Stimulated activated CD8-positive, alpha-beta memory T cell treated with anti-CD3 and anti-CD28 coated beads, Interleukin-15, amount 100 ng/mL, for 4 hours (primary cell): ENCODE measurements at places on chromosomes 12 and 14.

DNA sequence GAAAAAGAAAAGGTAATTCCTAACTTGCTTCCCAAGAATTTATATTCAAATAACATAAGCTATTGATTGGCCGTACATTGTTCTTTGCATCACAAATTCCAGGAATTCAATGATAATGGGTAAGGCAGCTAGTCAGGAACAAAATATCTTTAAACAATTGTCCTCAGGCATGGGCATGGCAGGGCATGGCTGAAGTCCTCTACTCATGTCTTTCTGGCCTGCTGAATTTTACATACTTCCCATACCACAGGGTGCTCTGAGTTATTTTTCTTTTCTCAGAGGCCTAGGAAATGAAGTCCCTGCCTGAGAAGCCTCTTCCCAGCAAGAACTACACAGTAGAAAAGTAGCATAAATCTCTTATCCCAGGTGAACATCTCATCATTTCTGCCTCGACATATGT lies 15.1 kb upstream of the DRAM1 start:
- no peak for DNase-seq

DNA sequence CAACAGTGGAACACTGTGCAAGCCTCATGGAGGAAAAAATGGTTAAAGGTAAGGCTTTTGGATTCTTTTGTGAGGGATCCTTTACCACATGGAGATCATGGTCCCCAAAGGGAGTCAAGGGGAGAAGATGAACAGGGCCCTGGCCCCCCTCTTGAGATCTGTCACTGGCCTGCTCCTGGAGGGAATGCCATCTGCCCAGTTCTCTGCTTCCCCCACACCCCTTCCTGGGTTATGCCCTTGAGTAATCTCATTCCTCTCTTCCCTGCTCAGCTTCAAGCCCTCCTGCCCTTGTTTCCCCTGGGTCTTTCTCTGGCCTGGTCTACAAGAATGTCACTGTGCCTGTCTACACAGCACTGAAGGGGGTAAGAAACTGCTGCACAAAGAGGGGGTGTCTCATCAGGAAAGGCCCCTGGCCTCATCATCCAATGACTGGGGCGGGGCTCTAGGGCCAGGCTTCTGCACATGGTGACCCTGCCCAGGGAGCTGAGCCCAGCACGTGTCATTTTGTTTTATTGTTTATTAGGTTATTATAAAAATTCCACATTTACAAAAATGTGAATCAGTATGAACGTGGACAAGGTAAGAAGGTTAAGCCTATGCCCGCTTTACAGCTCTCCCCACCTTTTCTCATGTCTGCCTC lies 30.3 kb downstream of the PIGH start:
- DNase-seq, result no peak

DNA sequence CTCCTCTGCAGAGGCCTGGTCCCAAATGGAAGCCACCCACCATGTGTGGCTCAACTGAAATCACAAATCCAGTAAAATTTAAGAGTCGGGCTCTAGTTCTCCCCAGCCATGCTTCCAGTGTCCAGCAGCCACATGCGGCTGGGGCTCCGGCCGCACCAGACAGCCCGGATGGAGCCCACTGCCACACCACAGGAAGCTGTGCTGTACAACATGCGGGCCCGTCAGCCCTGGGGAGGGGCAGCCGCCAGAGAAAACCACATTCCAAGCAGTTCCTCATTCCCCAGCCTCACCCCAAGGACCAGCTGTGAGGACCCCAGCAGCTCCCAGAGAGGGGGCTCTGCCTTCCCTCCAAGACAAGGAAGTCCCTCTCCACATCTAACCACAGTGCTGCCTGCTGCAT lies 135.0 kb downstream of the NCOR2 start:
- DNase-seq, result no peak

- no peak for DNase-seq
Observed at GRCh38 chr12:92574051-92574783, 128.6 kb upstream of the PLEKHG7 start.

DNA sequence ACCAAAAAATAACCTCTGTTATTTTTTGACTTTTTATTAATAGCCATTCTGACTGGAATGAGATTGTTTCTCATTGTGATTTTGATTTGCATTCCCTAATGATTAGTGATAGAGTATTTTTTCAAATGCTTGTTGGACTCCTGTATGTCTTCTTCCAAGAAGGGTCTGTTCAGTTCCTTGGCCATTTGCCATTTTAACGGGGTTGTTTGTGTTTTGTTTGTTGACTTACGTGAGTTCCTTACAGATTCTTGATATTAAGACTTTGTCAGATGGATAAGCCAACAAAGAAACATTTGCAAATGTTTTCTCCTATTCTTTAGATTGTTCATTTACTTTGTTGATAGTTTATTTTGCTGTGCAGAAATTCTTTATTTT lies 651.6 kb upstream of the LRFN5 start:
- no peak for DNase-seq

DNA sequence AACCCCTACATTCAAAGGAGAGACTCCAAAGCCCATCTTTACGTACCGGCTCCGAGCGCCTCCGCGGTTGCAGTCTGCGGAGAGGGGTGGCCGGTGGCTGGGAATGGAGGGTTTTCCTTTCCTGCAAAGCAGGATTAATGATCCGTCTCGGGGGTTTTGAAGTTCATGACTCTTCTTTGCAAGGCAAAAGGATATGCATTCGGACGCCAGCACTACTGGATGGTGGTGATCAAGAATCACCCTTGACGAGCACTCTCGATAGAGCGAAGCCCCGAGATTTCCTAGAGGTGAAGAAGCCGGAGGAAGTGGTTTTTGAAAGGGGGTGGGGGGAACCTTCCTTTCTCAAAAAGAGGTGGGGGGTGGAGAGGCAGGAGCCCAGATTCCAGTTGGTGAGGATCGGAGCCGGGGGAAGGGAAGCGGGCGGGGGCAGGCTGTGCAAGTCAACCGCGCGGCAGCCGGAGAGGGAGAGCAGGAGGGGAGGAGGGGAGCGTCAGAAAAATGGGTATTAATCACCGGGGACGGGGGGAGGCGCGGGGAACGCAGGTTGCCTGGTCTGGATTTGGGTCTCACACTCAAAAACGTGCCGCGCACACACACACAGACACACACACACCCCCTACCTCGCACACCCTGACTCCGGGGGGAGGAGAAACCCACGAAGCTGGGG lies at the start of gene GRIN2B:
Gene GRIN2B (minus strand): TSS at position 307 of the 667 bp plus-strand sequence. CDS start 115,394 bp downstream, outside the sequence.
- no peak for DNase-seq

- no peak for DNase-seq
Observed at GRCh38 chr12:17016116-17016864, 410.3 kb upstream of the LMO3 start.

DNA sequence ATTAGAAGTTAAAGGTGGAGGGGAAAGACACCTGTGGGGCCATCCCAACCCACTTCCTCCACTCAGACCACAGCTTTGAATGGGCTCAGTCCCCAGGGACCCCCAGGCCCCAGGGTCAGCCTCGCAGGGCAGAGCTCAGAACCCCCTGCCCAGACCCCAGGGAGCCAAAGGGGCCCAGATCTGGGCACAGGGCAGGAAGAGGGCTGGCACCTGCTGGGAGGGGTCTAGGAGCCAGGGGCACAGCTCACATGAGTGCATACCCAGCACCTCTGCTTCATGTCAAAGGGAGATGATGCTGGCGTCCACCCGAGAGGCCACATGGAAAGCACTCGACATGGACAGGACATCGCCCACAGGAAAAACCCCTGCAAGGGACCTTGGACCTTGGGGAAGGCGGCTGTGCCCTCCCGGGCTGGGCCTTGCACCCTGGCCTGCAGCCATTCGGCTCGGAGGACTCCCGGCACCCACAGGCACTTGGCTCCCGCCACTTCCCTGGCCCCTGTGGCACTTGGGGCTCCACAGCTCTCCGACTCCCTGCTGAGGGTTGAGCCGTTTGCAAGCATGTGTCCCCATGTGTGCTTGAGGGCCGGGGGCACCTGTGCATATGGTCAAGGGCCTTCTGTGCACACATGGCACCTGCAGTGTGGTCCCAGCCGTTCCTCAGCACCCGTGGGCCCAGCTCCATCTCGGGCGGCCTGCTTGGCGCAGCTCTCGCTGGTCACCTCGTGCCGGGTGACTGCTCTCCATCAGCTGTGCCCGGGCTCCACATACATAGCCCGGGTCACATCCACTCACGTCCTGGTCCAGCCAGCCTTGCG lies 7.8 kb upstream of the AMN start:
- no peak for DNase-seq

- DNase-seq, result no peak
Observed at GRCh38 chr12:114164351-114164750, 198.2 kb upstream of the RBM19 start.

DNA sequence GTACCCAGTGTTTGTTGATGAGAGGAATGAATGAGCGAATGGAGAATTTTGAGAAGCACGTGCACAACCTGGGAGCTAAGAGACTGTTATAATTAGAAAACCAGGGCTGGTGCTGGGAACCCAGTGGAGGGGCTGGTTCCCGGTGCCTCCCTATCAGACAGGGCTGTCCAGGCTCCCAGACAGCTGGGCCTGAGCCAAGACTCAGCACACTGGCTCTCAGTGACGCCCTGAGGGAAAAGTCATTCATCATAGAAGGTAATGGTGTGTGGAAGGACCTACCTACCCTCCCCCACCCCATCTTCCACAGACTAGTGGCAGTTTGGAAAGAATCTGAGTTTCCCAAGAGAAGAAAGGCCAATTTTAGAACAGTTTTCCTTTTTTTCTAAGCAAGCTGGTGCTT lies 34.7 kb downstream of the KCNA5 start:
- DNase-seq, result no peak

DNA sequence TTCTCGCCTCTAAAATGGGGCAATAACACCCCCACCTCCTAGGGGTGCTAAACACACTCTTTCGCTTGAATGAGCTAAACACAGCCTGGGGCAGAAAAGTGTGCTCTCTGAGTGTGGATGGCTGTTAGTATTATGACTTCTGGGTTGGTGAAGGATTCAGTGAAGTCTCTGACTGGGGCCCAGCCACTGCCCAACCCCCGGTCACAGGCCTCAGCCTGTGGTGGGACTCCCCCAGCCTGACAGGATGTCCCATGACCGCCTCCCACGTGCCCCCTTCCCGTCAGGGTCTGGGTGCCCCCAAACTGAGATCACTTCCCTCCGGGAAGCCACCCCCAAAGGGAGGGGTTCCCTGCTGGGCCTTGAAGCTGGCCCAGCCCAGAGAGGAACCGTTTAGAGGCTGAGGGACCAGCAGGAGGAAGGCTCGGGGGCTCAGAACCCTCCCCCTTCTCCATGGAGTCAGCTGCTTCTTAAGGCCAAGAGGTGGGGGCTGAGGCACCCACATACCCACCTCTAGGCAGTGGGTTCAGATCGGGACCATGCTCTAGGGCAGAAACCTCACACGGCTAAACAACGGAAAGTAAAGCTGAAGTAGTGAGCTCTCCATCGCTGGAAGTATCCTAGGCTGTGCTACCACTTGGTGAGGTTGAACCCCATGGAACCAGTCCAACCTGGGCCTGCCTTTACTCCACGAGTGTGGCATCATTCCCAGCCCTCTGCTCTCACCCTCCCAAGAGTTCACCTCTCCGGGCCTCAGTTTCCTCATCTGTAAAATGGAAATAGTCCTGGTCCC lies 13.8 kb downstream of the DTX1 start:
- no peak for DNase-seq

DNA sequence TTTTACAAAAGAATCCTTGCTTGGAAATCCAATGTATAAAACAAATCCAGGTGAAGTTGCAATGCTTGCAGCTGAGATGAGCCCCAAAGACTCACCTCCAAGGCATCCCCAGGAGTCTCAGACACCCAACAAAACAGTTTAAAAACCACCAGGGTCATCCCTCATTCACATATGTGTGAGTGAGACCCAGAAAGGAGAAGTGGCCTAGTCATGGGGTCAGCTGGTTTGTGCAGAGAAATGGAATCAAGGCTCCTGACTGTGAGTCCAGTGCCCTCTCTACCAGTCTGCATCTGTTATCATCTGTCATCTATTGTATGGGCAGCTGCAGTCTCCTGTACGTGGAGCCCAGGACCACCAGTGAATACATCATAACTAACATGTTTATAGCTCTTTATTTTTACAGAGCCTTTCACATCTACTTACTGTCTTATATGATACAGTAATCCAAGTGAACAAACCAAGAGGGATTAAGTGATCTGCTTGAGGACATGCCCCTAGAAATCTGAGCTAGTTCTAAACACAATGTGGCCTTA lies 27.1 kb downstream of the PLEKHG7 start:
- no peak for DNase-seq

DNA sequence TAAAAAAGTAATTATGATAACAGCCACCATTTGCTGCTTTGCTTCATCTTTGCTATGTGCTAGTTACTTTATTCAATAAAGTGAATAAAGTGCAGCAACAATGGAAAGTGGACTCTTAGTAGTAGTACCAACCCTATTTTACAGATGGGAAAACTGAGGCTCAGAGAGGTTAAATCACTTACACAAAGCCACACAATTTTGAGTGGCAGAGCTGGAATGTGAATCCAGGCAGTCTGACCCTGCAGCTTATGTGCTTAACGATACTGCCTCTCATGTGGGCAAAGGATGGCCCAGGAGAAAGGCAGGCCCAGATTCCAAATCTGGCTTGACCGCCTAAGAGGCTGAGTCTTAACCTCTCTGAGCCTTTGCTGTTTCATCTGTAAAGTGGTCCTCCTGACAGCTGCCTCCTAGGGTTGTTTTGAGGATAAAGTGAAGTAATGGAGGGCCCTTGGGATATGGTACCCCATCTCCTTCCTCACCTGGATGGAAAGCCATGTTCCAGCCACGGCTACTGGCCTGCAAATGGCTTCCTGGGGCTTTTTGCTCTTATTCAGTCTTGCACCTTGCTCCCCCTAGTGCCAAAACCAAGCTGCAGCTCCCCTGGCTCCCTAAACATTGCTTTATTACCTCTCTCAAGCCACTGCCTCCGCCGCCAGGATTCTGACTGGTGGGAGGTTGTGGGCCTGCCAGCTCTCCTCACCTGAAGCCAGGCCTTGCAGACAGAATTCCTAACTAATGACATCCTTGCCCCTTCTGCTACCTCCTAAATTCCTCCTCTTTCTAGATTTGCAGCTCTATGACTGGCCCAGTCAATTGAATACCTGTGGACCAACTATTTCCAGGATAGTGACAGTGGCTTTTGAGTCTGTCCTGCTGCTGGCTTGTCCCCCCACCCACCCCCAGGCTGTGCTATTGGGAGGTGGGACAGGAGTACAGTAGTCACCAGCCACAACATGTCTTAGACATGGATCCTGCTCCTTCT lies 283.3 kb upstream of the PWP1 start:
- DNase-seq, result peak; percentile 13

DNA sequence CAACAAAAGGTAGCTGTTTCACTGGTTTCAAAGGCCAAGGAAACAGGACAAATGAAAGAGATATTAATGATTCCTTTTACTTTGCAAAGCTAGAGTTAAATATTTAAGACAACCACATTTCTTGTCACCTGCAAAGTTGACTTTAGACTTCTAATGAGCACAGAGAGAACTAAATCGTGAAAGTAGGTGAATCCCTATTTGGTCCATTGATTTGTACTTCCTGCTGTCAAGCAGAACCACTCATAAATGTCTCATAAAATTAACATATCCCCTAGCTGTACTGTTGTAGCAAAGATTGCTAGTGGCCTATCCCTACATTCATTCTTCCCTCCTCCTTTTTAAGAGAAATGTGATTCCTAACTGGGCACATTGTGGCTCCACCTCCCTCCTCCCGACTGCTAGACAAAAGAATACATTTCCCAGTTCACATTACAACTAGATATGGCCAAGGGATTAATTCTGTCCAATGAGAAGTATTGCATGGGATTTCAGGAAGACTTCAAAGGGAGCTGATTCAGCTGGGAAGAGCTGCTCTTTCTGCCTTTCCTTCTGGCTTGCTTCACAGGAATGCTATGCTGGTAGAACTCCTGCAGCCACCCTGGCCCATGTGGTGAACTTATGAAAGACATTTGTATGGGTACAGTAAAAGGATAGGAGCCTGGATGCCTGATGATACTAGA lies 227.5 kb upstream of the ABCD2 start:
- no peak for DNase-seq
